A549 (cell line): ENCODE measurements at places on chromosomes 3 and 15. TPM values are rescaled to one million over a fixed set of nuclear protein-coding genes. Genes with fewer than 3 reads are reported as not detected.

The IL17RE gene
- 0.44 to 0.67 TPM (median 0.47 TPM) in 3 replicates for polyA plus RNA-seq

The SAMMSON gene
- not detected in 3 replicates for polyA plus RNA-seq

The ZBTB47 gene
- 5.2 to 7.1 TPM (median 6.8 TPM) in 3 replicates for polyA plus RNA-seq

The ARRDC4 gene
- polyA plus RNA-seq, result 0.15 to 0.20 TPM (median 0.19 TPM) in 3 replicates

The FRMD5 gene
- 2.6 to 3.6 TPM (median 3.3 TPM) in 3 replicates for polyA plus RNA-seq

The SLC51B gene
- polyA plus RNA-seq, result 8.6 to 12.2 TPM (median 8.6 TPM) in 3 replicates

The TAGLN3 gene
- not detected in 3 replicates for polyA plus RNA-seq

The GOLGA6A gene
- 0.05 TPM in 1 of 3 replicates, not detected in the others for polyA plus RNA-seq

The ERICH6 gene
- 0.12 to 0.18 TPM in 2 of 3 replicates, not detected in the other for polyA plus RNA-seq

- no peak for DNase-seq
Measured at GRCh38 chr15:82764117-82764490, 41.8 kb downstream of the FSD2 start.

DNA sequence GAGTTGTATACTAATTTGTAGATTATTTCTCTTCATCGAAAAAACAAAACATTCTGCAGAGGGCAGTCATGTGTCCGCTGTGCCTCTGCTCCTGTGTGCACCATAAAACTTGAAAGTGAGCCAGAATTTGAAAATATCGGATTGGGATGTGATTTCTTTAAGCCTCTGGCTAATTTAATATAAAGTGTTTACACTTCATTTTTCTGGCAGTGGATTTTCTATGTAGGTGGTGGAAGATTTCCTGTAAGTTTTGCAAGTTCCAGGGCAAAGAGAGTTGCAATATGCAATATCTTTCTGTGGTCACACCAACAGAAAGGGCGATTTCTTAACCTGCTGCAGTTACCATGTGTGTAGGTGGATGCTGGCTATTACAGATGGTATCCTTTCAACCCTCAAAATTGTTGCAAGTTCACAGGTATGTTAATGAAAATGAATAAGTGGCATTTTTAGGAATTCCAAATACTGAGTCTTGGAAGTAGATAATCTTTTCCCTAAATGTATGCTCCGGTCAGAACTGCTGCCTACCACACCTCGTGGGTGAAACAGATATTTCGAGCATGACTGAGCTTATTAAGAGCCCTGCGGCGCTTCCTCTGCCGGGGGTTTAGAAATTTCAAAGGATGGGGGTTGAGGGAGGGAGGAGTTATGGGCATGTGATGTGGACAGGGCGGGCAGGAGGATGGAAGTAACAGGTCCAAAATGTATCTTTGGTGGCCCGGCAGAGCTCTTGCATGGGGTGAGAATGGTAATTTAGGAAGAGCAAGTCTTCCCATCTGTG, 134.0 kb downstream of the PGPEP1L start:
- peak; percentile 97 for DNase-seq

DNA sequence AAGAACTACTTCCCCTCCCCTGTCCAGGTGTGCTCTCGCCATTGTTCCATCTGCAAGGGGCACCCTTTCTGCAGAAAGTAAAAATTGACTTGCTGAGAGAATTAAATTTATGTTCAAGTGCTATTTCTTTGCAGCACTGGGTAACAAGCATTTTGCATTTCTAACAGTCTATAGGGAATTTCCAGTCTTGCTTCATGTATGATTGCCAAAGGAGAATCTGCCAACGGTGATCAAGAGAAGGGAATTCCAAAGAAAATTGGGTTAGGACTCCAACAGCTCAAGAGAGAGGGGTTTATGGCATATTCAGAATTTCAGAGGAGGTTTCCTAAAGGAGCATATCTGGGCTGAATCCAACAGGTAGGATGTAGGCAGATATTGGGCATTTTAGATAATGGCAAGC, 136.7 kb upstream of the WNT5A start:
- DNase-seq, result no peak

GRCh38 chr3:31813686-31814085, 167.4 kb downstream of the OSBPL10 start:
- DNase-seq, result no peak

DNA sequence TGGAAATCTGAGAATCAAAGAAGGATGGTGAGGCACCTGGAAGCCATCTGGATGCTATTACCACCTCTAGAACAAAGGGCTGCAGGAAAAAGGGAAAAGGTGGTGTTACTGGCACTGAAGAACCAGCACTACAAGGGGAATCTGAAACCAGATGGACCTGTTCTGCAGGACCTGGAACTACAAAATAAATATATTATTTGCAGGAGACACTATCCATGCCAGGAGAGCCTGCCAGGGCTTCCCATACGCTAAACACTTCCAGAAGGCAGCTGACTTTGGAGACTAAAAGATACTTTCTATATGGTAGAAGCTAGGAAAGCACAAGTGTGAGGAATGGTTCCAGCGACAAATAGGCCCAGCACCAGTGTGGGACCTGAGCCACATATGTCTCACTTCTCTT, 83.4 kb upstream of the POU1F1 start:
- DNase-seq, result no peak

DNA sequence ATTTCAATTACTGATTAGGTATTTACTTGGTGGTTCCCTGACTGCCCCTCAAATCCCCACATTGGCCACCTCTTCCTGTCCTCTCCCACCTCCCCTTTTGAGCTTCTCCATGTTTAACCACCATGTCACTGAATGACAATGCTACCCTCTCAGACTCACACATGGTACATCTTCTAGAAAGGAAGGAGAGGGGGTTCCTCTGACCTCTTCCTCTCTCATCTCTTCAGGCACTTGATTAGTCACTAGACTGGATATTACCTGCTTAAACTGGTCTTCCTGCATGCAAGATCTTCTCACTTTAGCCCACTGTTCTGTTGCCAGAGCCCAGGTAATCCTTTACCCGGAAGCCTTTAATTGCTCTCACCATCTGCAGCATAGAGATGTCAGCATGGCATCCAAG, 64.9 kb downstream of the DIPK2A start:
- DNase-seq, result no peak

DNA sequence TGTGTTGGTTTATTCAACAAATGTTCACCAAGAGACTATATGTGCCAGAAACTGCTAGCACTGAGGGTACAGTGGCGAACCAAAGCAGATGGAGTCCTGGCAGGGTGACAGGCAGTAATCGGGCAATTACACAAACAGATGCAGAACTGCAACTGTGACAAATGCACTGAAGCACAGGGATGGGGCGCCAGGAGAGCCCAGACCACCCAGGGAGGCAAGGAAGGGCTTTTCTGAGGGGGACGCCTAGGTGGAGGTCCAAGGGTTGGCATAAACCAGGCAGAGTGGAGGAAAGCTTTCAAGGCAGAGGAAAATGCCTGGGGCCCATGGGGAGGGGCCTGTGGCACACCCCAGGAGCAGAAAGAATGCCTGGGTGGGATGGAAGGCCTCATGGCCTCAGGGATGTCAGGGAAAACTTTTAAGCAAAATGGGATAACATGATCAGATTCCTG, 5.5 kb downstream of the DIS3L start:
- no peak for DNase-seq

GRCh38 chr15:35123743-35124142, 38.6 kb upstream of the NANOGP8 start:
- DNase-seq, result no peak

GRCh38 chr15:43854801-43855200, 28.0 kb downstream of the WDR76 start:
- no peak for DNase-seq

DNA sequence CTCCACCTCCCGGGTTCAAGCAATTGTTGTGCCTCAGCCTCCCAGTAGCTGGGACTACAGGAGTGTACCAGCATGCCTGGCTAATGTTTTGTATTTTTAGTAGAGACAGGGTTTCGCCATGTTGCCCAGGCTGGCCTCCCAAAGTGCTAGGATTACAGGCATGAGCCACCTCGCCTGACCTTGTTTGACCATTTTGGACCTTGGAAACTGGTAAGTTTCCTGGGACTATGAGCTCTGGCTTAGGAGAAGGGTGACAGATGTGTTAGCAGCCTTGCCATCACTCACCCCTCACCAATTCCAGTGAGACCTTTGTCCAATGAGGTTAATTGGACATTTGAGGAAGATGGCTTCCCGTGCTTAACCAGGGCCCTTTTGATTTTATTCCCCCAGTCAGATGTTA, 19.9 kb downstream of the DNASE1L3 start:
- no peak for DNase-seq

- DNase-seq, result peak; percentile 29
Measured at GRCh38 chr15:85318048-85318731, 62.2 kb upstream of the AKAP13 start.

GRCh38 chr3:62051506-62051905, 321.8 kb downstream of the FEZF2 start:
- peak; percentile 7 for DNase-seq

- DNase-seq, result no peak
Measured at GRCh38 chr3:28089527-28089897, 151.9 kb upstream of the CMC1 start.

DNA sequence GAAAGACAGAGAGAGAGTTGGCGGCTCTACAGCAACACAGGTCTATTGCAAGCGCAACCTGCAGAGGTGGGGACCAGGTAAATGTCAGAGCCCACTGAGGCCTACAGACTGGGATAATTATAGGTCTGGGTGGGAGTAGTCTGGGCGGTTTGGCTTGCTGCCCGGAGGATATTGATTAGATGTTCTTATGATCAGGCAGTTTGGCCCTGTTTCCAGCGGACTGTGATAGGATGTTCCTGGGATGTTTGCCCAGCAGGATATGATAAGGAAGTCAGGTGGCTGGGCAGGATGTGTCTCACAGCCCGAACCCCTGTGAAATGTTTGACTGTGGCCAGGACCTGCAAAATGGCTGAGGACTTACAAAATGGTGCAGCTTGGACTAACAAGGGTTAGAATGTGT, 364.9 kb downstream of the NAALADL2 start:
- DNase-seq, result no peak

- no peak for DNase-seq
Measured at GRCh38 chr15:74109713-74110112, 20.7 kb upstream of the ISLR2 start.

- DNase-seq, result no peak
Measured at GRCh38 chr15:29880341-29880740, 58.1 kb upstream of the TJP1 start.

DNA sequence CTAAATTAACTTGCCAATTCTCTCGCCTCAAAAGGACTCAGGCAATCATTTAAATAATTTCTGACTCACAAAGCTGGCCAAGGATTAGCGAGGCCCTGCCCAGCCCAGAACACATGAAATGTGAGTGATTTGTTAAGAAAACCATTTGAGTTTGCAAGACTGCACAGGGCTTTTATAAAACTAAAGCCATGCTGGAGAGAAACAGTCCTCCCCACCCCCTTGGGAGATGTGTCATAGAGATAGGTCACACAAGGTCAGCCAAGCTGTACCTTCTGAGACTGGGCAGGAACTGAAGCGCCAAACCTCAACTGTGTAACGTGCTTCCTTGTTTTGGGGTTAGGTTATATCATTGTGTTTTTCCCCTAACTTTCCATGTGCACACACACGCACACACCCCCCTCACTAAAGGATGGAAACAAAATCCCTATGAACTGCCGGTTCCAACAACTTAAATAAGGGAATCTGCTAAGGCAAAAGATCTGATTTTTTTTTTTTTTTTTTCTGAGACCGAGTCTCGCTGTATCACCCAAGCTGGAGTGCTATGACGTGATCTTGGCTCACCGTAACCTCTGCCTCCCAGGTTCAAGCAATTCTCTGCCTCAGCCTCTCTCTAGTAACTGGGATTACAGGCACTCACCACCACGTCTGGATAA, 8.1 kb downstream of the SPATA12 start:
- peak; percentile 55 for DNase-seq

- no peak for DNase-seq
Measured at GRCh38 chr3:11546657-11547302, 96.9 kb downstream of the VGLL4 start.

DNA sequence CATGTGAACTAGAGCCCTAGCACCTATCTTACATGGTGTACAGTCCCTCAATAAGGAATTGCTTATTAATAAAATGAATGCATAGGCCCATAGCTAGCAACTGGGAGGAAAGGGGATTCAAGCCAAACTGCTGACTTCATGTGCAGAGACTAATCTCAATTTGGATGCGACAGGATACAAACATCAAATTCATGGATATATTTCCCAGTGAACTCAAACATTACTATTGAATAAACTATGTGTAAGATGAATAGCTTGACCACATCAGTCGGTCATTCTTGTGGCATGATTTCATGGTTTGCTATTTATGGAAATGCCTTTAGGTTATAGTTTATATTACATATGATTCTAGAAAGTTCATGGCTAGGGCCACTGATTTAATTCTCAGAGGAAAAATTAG, 268.6 kb upstream of the SLITRK3 start:
- DNase-seq, result peak; percentile 17

- no peak for DNase-seq
Measured at GRCh38 chr15:88021601-88022000, 234.9 kb downstream of the NTRK3 start.

- no peak for DNase-seq
Measured at GRCh38 chr3:184814214-184814613, 2.2 kb downstream of the VPS8 start.
